ENCODE measurements at places on chromosomes 1 and 21.

DNA sequence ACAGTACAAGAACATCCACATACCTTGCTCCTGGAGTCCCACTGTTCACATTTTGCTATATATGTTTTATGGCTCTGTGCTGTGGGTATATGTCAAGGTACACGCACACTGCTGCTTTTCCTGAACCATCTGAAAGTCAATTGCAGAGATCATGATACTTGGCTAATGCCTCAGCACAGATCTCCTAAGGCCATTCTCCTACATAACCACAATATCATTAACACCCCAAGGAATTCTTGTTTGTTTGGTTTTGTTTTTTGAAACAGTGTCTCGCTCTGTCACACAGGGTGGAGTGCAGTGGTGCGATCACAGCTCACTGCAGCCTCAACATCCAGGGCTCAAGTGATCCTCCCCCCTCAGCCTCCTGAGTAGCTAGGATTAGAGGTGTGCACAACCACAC is 16.0 kb downstream of the CTNNBIP1 start:
- DNase-seq = no peak

DNA sequence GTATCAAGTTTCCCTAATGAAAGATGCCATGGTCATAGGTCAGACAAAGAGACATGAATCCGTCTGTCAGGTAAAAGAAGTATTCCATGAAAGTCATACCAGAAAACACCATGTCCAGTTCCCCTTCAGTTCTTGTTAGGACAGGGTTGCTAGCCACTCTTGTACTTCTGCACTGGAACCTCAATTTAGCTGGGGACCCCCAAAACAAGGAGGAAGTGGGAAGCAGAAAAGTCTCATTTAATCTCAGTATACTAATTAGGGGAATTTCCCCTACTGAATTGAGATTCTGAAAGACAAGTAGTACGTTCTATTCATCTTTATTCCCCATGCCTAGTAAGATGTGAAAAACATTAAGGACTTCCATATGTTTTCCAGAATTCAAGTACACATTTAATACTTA is 1289.9 kb upstream of the B3GALT2 start:
- no peak for DNase-seq

- DNase-seq = no peak
These were observed 102.6 kb downstream of the APP start for GRCh38 chr21:26067836-26068594.

- no peak for DNase-seq
These were observed 9.0 kb downstream of the SLC9A1 start for GRCh38 chr1:27145934-27146354.

- DNase-seq = no peak
These were observed 26.6 kb upstream of the ZNF281 start for GRCh38 chr1:200436436-200436835.

DNA sequence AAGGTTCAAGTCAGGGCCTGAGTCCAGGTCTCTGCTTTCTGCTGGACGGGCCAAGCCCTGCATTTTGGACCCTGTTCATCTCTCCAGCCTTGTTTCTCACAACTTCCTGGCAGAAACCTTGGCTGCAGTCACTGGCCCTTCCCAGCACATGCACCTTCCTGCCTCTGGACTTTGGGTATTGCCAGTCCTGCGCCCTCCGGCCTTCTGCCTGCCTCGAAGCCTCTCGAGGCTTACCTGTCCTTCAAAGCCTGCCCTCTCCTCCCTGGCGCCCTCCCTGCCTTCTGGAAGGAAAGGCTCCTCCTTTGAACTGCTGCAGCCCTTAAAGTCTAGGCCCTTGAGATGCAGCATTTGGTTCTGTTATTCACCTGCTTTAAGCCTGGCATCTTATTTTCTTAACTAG is 52.8 kb downstream of the HTR6 start:
- no peak for DNase-seq

- DNase-seq = no peak
These were observed 415 bp upstream of the LAD1 start for GRCh38 chr1:201399352-201400126.

DNA sequence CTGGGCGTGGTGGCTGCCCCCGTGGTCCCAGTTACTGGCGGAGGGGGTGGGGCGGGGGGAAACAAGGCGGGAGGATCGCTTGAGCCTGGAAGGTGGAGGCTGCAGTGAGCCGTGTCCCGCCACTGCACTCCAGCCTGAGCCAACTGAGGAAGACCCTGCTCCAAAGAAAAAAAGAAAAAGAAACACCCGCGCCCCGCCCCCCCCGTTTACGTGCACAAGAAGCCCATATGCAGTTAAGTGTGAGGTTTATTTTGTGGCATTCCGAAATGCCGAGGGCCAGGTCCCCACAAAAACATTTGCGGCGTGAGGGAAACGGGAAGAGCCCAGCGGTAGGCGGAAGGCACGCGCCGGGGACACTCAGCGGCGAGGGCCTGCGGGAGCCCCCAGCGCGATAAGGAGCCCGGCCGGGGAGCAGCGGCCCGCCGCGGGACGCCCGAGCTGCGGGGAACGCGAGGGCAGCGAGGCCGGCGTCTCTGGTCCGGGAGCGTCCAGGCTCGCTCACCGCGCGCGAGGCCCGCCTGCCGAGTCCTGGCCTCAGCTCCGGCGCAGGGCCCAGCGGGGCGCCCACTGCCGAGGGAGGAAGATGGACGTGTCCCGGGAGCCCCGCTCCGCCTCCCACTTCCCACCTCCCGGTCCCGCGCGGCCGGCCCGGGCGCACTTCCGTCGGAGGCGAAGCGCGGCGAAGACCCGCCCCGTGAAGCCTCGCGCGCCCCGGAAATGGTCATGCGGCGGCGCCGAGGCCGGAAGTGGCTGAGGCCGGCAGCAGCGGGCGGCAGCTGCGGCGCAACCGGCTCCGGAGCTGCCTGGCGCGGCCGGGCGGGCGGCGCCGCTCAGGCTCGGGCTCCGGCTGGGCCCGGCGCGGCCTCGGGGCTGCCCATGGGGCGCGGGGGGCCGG is at the start of gene TRAPPC10:
TRAPPC10 (plus strand) TSS at position 731 of the 895 bp plus-strand sequence. CDS start 185 bp downstream, outside the sequence.
- DNase-seq = no peak

DNA sequence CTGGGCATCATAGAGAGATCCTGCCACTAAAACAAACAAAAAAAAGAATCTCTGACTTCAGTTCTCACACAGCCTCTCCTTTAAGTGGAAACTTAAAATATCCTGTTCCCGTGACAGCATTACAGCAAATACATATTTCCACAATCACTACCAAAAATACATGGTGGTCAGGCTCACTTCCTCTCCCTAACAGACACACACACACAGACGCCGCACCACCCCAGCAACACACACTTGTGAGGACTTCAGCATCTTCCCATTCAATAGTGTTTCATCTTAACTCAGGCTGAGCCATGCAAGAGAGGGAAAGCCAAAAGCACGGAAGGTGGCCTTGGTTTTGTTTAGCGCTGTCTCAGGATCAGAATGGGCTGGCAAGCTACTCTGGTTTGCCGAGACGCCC is 21.9 kb downstream of the KIAA1614 start:
- no peak for DNase-seq

DNA sequence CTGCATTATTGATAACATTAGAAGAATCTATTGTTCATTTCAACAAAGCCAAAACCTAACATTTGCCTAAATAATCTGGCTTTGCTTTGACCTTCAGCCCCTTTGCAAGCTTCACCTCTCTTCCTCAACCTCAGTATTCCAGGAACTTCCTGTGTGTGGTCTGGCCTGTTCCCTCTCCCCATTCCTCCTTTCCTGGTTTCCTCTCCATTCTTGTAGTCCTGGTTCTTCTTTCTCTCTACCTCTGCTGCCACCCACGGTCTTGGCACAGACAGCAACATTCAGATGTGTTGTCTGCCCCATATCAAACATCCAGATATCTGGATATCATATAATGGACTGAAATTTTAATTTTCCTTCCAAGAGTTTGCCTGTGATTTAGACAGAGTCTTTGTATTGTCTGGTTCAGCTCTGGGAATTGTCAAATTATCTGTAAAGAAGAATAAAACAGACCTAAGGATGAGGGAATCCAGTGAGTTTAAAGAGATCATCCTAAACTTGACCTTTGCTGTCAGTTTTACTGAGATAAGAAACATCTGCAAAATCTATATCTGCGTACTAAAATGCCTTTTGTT is 148.1 kb upstream of the KCTD3 start:
- DNase-seq = no peak

DNA sequence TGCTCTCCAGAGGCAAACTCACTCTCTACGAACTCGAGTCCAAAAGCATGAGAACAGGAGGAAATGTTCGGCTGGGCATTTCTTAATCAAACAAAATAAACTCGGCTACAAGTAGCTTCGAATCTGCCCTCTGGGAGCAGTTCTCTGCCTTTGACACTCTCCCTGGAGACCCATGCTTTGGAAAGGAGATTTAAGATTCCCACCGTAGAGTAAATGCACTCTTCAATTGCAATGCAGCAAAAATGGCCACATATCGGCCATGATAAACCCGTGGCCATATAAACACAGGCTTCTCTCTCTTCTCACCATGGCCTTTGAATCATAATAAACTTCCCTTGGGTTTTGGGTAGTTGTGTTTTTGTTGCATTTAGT is 215.4 kb downstream of the TOMM20 start:
- no peak for DNase-seq
